ENCODE measurements at places on chromosomes 5 and 9.

DNA sequence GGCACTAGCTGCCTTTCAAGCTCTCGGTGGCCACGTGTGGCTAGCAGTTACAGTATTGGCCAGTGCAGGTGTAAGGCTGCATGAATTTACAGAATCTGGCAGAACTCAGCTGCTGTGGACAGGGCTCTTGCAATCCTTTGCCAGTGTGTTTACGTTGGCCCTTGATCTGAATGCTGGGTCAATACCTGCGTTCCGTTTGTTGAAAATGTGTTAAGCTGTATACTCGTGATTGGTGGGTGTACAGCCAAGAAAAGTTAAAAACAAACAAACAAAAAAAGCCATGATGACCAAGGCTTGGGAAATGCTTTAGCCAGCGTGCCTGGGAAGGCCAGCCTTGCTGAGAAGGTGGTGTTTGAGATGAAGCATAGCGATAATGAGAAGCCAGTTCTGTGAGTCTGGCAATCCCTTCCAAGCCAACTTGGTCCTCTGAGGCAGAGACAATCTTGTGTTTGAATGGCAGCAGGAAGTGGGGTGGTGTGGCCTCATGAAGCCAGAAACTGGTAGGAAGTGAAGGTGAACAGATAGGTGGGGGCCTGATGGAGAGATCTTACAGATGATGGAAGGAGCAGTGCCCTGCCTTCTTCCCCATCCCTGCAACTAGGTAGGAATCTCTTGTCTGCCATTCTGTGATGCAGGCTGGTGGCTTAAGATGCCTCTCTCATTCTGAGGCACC is 820 bp upstream of the CFAP90 start:
- DNase-seq = no peak

GRCh38 chr5:103425686-103426454 is 136.7 kb downstream of the NUDT12 start:
- DNase-seq = no peak

GRCh38 chr9:13816837-13817236 is 497.1 kb downstream of the NFIB start:
- no peak for DNase-seq

GRCh38 chr9:75083188-75083970 is 4.6 kb downstream of the NMRK1 start:
- no peak for DNase-seq

DNA sequence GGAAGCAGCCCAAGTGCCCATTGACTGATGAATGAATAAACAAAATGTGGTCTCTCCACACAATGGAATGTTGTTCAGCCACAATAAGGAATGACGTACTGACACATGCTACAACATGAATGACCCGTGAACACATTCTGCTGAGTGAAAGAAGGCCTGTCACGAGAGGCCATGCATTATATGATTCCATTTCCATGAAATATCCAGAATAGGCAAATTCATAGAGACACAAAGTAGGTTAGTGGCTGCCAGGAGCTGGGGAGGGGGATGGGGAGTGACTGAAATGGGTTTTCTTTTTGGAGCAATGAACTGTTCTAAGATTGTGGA is 41.4 kb downstream of the BICD2 start:
- no peak for DNase-seq

- no peak for DNase-seq
Measured at GRCh38 chr5:100889896-100890295, 13.2 kb downstream of the ST8SIA4 start.
